ENCODE measurements at places on chromosomes 6 and 20. TPM values are rescaled to one million over a fixed set of nuclear protein-coding genes. Genes with fewer than 3 reads are reported as not detected.

The PLEKHG1 gene
- total RNA-seq, result 11.1 TPM

The BMP2 gene
- 2.3 TPM for total RNA-seq

The LAMA2 gene
- total RNA-seq, result 81.4 TPM

The PLA2G7 gene
- total RNA-seq, result 1.9 TPM

The CALHM5 gene
- 0.65 TPM for total RNA-seq

The DACT2 gene
- 2.7 TPM for total RNA-seq

The DUSP15 gene
- total RNA-seq, result 5.6 TPM

GRCh38 chr20:57315976-57316480 is 13.6 kb upstream of the SPO11 start:
- no peak overlapping the region for H3K27ac ChIP-seq
- H3K36me3 ChIP-seq, result no peaks in the 10 kb centered on the region
- H3K4me1 ChIP-seq, result no peaks in the 10 kb centered on the region
- peaks cover 3% of the 10 kb centered on the region for H3K27me3 ChIP-seq
- H3K4me3 ChIP-seq, result no peak overlapping the region

DNA sequence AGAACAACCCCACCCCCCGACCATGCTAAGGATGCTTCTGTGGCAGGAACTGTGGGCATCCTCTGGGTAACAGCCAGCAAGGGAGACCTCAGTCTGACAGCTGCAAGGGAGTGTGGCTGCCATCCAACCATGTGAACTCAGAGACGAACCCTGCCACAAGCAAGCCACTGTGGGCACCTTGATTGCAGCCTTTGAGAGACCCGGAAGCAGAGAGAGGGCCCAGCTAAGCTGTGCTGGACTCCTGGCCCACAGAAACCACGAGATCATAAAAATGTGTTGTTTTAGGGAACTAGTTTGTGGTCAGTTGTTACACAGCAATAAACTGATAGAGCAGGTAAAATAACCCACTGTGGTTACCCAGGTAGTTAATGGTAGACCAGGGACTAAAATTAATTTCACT is 414.6 kb downstream of the CDH26 start:
- H3K4me3 ChIP-seq, result no peak overlapping the region
- H3K36me3 ChIP-seq, result no peaks in the 10 kb centered on the region
- no peak overlapping the region for H3K27ac ChIP-seq
- DNase-seq, result no peak
- H3K4me1 ChIP-seq, result no peaks in the 10 kb centered on the region

GRCh38 chr6:137496909-137497720 is 2.9 kb upstream of the OLIG3 start:
- H3K36me3 ChIP-seq, result no peaks in the 10 kb centered on the region
- H3K27me3 ChIP-seq, result peaks cover 99% of the 10 kb centered on the region
- no peak overlapping the region for H3K4me3 ChIP-seq
- DNase-seq, result no peak
- no peak overlapping the region for H3K27ac ChIP-seq

DNA sequence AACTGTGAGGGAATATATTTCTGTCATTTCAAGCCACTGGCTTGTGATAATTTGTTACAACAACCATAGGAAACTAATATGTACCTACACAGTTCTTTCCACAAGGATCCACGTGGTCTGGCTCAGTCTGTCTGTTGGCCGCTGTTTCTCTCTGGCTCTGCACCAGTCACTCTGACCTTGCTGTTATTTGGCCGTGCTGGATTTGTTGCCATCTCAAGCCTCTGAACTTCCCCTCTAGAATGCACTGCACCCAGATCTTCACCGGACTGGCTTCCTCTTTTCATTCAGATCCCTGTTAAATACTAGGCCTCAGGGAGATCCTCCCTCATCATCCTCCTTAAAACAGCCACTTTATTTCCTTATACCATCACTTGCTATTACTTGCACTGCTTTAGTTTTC is 446.8 kb downstream of the TFAP2B start:
- no peak overlapping the region for H3K27ac ChIP-seq
- H3K4me1 ChIP-seq, result no peaks in the 10 kb centered on the region
- no peak overlapping the region for H3K4me3 ChIP-seq
- no peaks in the 10 kb centered on the region for H3K36me3 ChIP-seq

DNA sequence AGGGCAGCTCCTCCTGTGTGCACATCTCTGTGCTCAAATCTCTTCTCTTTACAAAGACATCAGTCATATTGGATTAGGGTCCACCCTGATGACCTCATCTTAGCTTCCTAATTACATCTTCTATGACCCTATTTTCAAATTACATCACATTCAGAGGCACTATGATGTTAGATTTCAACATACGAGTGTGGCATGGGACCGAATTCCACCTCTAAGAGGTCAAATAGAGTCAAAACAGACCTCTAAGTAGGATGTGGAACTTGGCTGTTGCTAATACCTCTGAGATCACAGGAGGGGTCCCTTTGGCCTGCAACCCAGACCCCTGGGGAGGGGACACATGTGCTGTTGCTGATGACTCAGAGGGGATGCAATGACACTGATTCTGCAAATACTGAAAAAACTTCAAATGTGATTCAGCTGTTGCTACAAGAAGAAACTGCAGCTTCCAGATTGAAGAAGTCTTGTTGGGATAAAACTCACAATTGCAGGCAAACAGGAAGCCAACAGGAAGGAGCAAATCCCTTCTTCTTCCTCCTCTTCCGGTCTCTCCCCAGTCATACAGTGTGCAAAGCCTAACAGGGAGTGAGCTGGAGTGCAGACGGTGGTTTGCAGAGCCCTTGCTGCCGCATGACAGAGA is 216.2 kb downstream of the MYLK4 start:
- H3K27me3 ChIP-seq, result no peaks in the 10 kb centered on the region
- H3K27ac ChIP-seq, result no peak overlapping the region
- no peak overlapping the region for H3K4me3 ChIP-seq
- H3K36me3 ChIP-seq, result no peaks in the 10 kb centered on the region
- no peak for DNase-seq

DNA sequence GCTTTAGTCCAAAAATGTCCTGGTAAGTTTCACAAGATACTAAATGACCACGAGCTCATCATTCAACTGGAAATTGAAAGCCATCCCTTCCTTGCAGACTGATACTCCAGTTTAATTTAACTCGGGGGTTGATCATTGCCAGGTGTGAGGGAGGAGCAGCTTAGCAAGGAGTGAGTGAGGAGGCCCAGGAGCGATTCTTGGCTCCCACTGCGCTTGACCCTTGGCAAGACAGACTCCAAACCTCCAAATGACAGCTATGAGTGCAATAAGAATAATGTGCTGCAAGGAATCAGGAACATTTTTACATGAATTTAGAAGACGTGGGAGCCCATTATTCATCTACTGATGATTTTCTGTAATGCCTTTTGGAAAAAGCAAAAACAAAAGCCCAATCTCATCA is 64.9 kb downstream of the LAMA4 start:
- H3K36me3 ChIP-seq, result no peaks in the 10 kb centered on the region
- no peak overlapping the region for H3K4me3 ChIP-seq
- no peaks in the 10 kb centered on the region for H3K4me1 ChIP-seq
- no peaks in the 10 kb centered on the region for H3K27me3 ChIP-seq
- H3K27ac ChIP-seq, result no peak overlapping the region

GRCh38 chr20:34040300-34040995 is 46.7 kb downstream of the RALY start:
- no peaks in the 10 kb centered on the region for H3K36me3 ChIP-seq
- no peak for DNase-seq

DNA sequence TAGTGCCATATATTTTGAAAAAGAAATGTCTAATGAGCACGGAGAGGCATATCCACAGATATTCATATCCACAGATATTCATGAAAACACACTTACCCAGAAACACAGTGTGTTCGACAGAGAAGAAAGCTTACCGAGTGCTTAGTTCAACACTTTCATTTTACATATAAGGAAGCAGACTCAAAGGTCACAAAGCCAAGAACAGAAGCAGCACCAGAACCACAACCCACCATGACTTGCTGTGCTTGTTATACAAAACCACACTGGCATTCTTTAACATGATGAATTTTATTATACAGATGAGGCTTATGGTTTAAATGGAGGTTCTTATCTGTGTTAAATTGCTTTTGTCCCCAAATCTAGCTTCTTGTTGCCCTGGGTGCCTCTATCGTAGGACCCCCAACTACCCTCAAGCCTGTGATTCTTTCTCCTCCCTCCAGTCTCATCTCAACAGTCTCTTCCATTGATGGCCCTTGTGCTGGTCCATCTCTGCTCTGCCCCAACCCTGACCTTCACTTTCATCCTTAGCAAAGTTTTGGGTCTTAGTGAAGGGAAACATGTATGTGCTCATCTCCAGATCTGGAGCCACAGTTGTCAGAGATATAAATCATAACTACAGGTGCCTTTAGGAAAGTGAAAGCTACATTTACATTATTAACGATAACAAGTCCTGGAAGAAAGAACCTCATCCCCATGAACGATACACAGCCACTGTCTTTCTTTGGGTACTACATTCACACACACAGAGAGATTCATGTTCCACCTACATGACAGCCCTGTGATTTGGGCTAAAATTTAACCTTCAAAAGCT is 40.0 kb downstream of the SF3B5 start:
- DNase-seq, result no peak
- H3K4me3 ChIP-seq, result no peak overlapping the region
- no peaks in the 10 kb centered on the region for H3K27me3 ChIP-seq

GRCh38 chr6:161095916-161096315 is 104.3 kb downstream of the MAP3K4 start:
- no peaks in the 10 kb centered on the region for H3K27me3 ChIP-seq
- no peak overlapping the region for H3K4me3 ChIP-seq
- no peak overlapping the region for H3K27ac ChIP-seq
- no peaks in the 10 kb centered on the region for H3K36me3 ChIP-seq

DNA sequence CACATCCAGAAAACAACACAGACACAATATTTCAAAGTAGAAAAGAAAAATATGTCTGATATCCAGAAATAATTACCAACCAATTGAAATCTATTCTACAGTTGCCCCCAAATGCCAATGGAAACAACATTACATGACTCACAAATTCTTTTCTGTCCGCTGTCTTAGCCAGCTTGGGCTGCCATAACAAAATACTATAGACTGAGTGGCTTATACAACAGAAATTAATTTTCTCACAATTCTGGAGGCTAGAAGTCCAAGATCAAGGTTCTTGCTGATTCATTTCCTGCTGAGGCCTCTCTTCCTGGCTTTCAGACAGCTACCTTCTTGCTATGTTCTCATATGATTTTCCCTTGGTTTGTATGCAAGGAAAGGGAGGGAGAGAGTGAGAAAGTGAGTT is 698.1 kb downstream of the DHX35 start:
- H3K36me3 ChIP-seq, result no peaks in the 10 kb centered on the region
- no peaks in the 10 kb centered on the region for H3K4me1 ChIP-seq
- no peak for DNase-seq
- H3K4me3 ChIP-seq, result no peak overlapping the region
- H3K27ac ChIP-seq, result no peak overlapping the region
- H3K27me3 ChIP-seq, result no peaks in the 10 kb centered on the region

- no peak for DNase-seq
- H3K27me3 ChIP-seq, result no peaks in the 10 kb centered on the region
- H3K27ac ChIP-seq, result no peak overlapping the region
- H3K4me3 ChIP-seq, result no peak overlapping the region
These were observed 70.0 kb downstream of the FAM50B start for GRCh38 chr6:3919130-3919628.

- no peak overlapping the region for H3K27ac ChIP-seq
- DNase-seq, result no peak
- H3K4me1 ChIP-seq, result peaks cover 6% of the 10 kb centered on the region
- H3K4me3 ChIP-seq, result no peak overlapping the region
- no peaks in the 10 kb centered on the region for H3K36me3 ChIP-seq
These were observed 420.9 kb upstream of the PLCB4 start for GRCh38 chr20:8647961-8648441.

DNA sequence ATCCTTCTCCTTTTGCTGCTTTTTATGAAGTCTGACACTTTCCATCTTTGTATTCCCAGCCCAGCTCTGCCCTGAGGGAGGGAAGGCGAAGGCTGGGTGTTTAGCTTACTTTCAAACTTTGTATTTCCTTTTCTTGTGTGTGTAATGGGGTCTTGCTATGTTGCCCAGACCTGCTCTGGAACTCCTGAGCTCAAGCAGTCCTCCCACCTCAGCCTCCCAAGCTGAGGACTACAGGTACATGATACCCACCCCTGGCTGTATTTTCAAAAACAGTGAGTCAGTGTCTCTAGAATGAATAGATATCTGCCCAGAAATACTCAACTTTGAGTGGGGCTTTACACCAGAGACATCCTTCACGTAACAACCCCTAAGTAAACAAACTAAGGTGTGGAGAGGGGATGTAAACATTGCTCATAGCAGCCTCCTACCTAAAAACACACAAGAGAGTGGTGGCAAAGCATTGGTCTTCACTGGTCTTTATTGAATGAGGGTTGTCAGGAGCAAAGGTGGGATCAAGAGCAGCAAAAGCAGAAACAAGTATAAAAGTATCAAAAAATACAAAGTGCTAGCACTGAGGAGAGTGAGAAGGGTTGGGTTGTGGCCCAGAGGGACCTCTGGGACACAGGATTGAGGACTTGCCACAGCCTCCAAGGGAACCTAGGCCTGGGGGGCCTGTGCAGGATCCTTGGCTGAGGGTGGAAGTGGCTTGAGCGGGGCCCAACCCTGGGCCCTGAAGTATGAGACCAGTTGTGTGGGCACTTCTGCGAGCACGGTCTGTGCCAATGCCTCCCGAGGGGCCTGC is 10.2 kb downstream of the SPAG4 start:
- no peak overlapping the region for H3K27ac ChIP-seq
- no peak for DNase-seq
- no peak overlapping the region for H3K4me3 ChIP-seq
- no peaks in the 10 kb centered on the region for H3K27me3 ChIP-seq

DNA sequence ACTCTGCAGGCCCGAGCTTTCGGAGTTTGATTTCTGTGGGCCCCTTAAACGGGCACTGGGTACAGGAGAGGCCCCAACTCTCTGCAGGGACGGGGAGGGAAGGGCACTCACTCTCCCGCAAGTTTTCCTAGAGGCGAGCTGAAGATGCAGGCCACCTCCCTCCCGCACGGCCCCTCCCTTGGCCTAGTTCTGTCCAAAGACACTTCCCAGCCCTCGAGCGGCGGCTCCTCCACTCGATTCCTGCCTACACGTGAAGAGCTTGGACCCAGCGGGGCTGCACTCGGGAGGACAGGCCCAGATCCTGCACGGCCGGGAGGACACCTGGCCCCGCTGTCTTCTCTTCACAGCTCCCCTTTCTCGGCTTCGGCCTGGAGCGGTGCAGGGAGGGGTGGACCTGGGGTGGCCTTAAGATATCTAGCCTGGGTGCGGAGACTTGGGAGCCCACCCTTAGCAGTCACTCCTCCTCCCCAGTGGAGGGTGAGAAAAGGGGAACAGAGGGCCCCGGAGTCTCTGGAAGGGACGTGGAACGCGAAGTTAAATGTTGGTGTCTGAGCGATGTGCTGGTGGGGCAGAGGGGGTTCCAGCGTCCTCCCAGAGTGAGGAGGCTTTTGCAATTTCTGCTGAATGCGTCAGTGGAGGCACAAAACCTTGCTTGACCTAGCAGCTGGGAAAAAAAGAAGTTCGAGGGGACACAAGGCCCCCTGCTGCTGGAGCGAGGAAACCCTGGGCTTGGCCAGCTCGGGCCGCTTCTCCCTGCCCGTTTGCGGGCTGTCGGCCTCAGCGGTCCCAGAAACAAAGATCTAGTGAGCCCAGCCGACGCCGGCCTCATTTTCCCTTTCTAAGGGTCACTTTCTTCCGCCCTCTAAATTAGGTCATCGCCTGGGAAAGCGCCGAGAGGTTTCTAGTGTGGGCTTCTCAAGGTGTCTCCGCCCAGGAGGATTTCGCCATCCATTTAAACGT is 4.9 kb downstream of the OLIG3 start:
- H3K4me1 ChIP-seq, result no peaks in the 10 kb centered on the region
- no peaks in the 10 kb centered on the region for H3K36me3 ChIP-seq
- no peak overlapping the region for H3K4me3 ChIP-seq
- peaks cover 88% of the 10 kb centered on the region for H3K27me3 ChIP-seq
- no peak for DNase-seq

GRCh38 chr6:137341681-137342195 is 122.6 kb upstream of the IFNGR1 start:
- no peak overlapping the region for H3K27ac ChIP-seq
- H3K4me3 ChIP-seq, result peak overlapping the region; percentile 23
- DNase-seq, result peak; percentile 73
- peaks cover 19% of the 10 kb centered on the region for H3K4me1 ChIP-seq
- H3K36me3 ChIP-seq, result no peaks in the 10 kb centered on the region
